ENCODE measurements at places on chromosomes 6 and 20.

DNA sequence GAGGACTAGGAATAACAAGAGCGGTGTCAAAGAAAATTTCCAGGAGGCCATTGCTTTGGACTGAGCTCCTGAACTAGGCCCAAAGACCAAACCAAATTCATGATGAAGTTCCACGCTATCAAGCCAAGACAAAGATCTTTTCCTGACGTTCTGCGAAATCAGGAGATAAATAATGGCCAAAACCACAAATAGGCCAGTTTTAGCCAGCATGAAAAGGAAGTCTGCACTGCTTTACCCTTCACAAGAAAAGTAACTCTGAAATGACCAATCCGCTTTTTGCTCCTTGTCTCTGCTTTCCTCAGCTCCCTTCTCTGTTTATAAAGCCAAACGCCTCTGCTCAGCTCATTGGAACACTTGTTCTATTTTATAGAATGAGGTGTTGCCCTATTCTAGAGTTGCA lies 6.7 kb downstream of the NCOA5 start:
- no peak for DNase-seq

DNA sequence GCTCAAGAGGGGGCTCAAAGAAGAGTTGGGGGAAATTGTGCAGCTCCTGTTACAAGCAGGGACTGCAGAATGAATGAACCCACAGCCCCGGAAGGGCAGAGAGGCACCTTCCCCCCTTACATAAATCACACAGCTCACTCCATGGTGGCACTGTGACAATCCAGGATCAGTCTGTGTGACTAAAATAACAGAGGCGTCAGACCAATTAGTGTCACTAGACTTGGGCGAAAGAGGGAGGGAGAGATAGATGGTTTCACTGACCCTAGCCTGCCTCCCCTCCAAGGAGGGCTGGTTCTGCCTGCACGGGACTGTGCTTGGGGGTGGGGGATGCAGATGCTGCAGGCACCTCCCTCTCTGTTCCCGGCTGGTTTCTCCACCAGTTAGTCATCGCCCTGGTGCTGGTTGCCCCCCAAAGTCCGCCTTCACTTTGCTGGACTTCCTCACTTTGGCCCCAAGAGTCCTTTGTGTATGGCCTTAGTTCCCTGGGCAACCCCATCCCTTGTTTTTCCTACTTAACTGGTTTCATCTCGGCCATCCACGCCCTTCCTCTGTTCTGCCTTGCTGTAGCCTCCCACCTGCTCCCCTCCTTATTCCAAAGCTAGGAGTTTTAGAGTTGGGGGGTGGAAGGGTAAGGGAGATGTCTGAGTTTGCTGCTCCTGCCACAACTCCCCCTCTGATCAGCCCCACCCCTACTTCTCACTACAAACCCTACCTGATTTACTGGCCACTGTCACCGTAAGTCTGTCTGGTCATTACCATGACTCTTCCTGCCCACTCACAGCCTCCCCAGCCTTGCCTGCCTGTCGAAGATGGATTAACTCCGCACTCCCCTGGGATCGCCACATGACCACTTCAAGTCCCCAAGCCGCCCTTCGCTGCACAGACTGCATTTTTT lies 17.7 kb downstream of the CCDC167 start:
- no peak for DNase-seq

GRCh38 chr6:124721331-124721730 lies 240.9 kb upstream of the RNF217 start:
- no peak for DNase-seq

DNA sequence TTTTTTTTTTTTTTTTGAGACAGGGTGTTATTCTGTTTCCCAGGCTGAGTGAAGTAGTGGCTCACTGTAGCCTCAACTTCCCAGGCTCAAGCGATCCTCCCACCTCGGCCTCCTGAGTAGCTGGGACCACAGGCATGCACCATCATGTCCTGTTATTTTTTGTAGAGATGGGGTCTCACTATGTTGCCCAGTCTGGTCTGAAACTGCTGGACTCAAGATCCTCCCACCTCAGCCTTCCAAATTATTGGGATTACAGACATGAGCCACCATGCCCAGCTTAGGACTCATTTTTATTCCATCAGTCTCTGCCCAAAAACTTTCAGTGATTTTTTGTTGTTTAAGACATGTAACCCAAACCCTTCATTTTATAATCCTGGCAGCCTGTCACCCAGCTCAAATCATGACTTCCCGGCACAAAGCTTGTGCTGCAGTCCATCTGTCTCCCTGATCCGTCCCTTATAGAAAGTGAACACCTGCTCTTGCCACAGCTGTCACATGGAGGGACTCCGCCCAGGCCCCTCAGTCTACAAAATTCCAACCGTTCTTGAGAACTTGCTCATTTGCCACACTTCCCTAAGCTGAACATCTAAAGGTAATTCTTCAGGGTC lies 183.9 kb upstream of the JARID2 start:
- DNase-seq: no peak

GRCh38 chr6:55562318-55562717 lies 16.7 kb downstream of the HMGCLL1 start:
- no peak for DNase-seq

DNA sequence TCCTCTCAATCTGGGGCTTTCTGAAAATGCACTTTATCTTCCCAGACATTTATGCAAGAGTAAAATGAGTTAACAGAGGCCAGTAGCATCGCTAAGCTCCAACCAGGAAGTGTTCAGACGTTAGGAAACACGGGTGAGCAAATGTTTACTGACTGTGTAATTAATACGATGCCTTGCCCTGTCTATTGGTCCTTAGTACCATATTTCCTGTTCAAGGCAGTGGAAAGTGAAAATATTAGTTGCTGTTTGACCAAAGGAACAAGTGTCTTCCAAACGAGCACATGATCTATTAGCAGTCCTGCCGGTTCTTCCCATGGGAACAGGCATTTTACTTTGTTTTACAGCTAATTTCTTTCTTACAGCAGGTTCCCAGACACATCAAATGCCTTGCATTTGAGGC lies 311.1 kb upstream of the JAG1 start:
- DNase-seq: no peak

GRCh38 chr6:2412731-2413130 lies 167.3 kb upstream of the GMDS start:
- peak; percentile 69 for DNase-seq

DNA sequence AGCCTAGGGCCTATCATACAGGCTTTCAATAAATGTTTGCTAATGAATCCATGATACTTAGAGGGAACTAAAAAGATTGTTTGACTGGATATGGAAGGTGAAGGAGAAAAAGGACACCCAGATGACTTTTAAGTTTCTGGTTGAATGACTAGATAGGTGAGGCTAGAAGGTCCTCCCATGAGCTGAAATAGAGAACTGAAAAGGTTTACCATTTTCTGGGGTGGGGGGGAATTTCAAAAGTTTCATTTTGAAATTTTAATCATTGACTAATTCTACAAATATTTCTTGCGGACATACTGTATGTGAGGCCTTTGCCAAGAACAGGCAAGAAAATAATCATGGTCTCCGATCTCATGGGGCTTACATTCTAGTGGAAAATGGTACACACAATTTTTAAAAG lies 17.9 kb upstream of the ZBTB2 start:
- no peak for DNase-seq

DNA sequence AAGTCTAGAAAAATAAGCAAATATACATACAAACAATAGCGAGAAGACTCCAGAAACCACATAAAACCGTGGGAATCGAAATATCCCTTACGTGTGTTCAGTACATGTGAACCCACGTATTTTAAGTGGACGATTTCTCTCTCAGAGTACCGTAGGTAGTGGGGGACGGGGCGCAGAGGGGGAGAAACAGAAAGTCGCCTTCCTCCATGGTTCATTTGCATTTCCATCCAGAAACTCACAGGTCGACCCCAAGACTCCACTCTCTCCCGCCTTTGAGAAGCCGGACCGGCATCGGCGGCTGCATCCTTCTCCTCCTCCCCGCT lies 538 bp upstream of the ENPP1 start:
- no peak for DNase-seq

- peak; percentile 98 for DNase-seq
Observed at GRCh38 chr20:47334022-47334551, 22.4 kb downstream of the ZMYND8 start.

GRCh38 chr20:40695214-40695613 lies 6.2 kb upstream of the MAFB start:
- DNase-seq: no peak

DNA sequence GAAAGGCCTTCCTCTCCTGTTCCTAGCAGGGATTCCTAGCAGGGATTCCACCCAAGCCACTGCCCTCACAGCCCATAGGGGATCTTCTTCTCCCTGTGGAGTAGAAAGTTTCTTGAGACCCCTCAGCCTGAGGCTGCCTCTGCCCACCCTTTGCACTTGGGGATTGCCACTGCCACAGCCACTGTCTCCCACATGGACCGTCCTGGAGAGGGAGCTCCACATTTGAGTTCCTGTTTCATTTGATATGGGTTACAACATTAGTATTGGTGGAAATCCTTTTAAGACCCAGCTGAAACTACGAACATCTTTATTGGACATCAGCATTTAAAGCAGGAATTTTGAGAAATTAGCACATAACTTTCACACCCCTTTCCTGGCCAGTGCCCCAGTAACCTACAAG lies 25.6 kb downstream of the HLA-G start:
- DNase-seq: no peak

GRCh38 chr6:16694781-16695578 lies 66.3 kb downstream of the ATXN1 start:
- no peak for DNase-seq

DNA sequence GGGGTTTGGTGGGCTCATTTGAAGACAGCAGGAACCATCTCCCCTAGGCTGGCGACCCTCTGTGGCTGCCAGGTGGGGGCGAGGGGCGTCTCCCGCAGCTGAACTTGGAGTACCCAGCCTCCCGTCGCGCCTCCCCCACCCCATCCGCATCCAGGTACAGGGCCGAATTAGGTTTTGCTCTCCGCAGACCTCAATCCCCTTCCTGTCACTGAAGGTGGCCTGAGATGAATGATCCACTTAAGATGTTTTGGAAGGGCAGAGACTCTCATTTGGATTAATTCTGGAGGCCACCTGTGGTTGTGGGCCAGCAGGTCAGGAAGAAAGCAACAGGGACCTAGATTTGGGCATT lies 493 bp downstream of the CD83 start:
- no peak for DNase-seq

GRCh38 chr6:149267072-149267471 lies 50.4 kb upstream of the TAB2 start:
- no peak for DNase-seq

DNA sequence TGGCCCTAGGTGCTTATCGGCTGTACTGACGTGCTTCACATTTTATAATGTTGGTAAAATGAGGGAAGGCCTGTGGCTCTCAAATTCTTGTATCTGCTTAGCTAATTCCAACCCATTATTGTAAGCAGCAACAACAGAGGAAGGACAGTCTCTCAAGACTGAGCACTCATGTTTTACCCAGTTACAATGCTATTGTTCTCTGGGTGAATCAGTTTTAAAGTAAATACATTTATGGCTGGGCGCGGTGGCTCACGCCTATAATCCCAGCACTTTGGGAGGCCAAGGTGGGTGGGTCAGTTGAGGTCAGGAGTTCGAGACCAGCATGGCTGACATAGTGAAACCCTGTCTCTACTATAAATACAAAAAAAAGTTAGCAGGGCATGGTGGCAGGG lies 194.6 kb downstream of the PRKN start:
- DNase-seq: no peak

DNA sequence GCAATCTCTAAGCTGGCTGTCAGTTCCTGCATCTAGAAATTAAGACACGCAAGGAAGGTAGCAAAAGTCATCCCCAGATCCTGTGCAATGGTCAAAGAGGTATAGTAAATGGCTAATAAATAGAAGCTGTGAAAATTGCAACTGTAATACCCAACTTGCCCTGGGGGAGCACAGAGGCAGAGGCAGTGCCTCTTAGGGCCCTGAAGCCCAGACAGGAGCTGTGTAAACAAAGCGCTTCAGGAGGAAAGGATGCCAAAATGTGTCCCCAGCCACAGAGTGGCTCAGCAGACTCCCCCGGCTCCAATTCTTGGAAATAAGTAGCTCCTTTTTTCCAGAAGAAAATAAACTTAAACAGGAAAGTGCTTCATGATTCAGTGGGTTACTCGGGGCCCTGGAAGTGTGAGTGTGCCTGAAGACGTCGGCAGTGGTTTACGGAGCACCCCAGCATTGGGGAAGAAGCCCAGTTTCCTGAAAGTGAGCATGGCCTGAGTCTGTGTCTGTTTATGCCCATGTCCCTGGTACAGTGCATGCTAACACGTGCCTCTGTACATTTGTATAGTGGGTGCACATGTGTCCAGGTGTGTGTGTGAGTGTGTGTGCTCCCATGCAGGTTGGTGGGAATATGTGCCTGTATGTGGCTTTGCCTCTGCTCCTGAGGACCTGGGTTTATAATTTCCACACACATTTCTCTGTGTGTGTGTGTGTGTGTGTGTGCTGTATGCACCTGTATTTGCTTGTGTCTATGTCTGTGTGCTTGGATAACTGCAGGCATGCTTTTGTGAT lies 246.7 kb downstream of the MAFB start:
- DNase-seq: no peak

- DNase-seq: no peak
Observed at GRCh38 chr6:88561954-88562315, 395.8 kb upstream of the CNR1 start.

- DNase-seq: no peak
Observed at GRCh38 chr6:85400331-85400730, 49.6 kb upstream of the NT5E start.

- peak; percentile 58 for DNase-seq
Observed at GRCh38 chr6:139436200-139436956, 61.9 kb upstream of the CITED2 start.

DNA sequence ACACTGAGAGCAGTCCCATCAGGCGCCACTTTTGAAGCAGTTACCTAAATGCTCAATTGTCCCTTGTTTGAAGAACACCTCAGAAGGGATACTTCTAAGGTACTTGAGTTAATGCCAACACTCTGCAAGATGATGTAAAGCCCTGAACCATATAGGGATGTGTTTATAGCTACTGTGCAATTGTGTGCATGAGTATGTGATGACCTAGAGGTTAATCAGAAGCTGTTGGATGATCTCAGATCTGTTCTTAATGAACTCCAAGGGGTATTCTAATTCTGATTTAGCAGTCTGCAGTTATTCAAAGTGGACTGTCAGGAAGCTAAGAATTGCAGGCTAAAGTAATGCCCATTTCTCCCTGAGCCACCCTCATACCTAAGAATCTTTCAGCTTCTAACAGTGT lies 158.3 kb downstream of the TMEM242 start:
- DNase-seq: no peak

- no peak for DNase-seq
Observed at GRCh38 chr6:818196-818595, 125.3 kb upstream of the EXOC2 start.

DNA sequence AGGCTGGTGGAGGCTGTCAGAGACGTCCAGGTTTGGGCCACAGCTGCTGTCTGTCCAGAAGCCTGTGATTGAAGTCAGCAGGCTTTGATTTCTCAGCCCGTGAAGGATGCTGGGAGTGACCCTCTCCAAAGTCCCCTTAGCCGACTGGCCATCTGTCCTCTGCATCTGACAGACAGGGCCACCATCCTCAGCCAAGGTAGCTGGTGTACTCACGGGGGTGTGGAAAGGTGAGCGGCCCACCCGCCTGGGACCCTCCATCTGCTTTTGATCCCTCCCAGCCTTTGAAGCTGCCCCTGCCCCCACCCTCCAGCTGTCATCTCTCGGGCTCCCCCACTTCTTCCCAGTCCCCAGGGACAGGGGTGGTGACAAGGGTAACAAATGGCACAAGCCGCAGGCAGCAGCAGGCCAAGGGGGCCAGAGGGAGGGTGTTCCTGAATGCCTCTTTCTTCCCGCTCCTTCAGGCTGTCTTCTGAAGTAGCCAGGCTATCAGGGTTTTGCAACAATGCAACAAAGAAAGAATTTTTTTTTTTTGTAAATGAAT lies 84.4 kb downstream of the EYA2 start:
- no peak for DNase-seq
